ENCODE measurements at places on chromosomes 16 and 17.

DNA sequence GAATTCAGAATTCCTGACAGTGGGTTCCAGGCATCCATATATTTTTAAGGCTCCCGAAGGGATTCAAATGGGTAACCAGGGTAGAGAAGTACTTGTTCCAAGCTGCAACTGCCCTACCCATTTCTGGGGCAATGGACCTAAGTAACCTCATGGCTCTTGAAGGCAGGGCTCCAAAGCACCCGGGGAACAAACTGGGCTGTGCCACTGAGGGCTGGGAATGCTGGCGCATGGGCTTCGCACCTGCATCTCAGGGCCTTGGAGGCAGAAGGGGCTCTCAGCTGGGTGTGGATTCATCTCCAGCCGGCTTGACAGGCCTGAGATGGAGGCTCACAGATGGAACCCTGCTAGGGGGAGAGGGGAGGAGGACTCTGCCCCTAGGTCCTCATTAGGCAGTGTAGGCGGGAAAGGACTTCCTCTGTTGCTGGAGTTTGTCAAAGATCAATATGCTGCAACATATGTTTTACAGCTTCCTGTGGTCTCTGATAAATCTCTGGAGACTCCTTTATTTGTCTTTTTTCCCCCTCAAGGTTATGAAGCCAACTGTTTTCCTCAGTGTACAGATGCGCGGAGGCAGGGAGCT, 232.3 kb upstream of the NLRP1 start:
- no peak for DNase-seq

DNA sequence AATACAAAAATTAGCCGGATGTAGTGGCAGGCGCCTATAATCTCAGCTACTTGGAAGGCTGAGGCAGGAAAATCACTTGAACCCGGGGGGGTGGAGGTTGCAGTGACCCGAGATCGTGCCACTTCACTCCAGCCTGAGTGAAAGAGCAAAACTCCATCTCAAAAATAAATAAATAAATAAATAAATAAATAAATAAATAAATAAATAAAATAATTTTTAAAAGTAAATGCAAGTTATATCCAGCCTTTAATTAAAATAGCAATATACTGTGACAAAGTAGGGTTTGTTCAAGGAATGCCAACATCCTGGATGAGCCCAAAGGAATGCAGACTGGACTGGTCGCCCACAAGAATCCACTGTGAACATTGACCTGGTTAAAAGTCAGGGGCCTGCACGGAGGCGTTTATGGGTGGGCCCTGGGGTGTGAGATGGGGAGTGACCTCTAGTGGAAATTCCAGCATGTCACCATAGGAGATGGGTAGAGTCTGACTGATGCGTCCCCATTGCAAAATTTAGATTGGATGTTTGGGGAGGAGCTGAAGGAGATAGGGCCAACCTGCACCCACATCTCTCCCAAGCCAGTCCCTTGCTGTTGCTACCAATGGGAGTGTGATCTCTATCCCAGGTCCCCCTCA, 9.7 kb upstream of the PIK3R5 start:
- no peak for DNase-seq

DNA sequence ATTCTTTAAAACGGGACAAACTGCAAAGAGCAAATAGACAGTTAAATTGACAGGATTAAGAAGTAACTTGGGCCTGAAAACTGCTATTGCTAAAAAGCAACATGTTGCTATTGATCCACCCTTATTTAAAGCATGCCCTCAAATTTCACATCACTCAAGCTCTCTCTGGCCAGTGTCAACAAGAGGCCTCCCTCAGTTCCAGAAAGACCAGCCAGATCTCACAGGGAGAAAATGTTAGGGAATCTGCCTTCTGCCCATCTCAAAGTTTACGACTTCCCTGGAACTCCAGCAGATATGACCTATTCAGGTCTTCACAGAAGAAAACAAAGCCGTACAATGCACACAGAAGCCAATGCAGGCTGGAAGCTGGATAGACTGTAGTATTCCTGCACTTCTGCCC, 8.9 kb downstream of the CFAP20 start:
- DNase-seq = no peak

DNA sequence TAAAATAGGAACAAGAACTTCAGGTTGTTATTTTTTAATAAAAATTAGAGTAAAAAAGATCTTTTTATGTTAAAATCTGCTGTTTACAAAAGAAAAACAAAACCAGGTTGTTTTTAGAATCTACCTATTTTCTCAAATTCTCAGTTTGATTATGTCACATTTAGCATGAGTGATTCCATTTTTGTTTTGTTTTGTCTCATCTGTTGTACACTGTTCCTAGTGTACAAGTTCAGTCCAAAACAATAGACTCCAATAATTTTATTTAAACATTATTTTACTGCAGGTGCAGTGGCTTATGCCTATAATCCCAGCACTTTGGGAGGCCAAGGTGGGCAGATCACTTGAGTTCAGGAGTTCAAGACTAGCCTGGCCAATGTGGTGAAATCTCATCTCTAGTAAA, 2142.7 kb downstream of the TP53TG3F start:
- DNase-seq = no peak

- DNase-seq = no peak
These were observed 12.5 kb upstream of the PHF12 start for GRCh38 chr17:28963841-28964240.

All from stimulated activated CD8-positive, alpha-beta memory T cell treated with anti-CD3 and anti-CD28 coated beads, Interleukin-12 subunit alpha, Interleukin-12 subunit beta, amount 100 ng/mL, for 1 hour (primary cell).